ENCODE measurements at places on chromosomes 12 and 14. TPM values are rescaled to one million over a fixed set of nuclear protein-coding genes. Genes with fewer than 3 reads are reported as not detected.

SUSD6 gene
- 18.4 TPM for total RNA-seq

DNA sequence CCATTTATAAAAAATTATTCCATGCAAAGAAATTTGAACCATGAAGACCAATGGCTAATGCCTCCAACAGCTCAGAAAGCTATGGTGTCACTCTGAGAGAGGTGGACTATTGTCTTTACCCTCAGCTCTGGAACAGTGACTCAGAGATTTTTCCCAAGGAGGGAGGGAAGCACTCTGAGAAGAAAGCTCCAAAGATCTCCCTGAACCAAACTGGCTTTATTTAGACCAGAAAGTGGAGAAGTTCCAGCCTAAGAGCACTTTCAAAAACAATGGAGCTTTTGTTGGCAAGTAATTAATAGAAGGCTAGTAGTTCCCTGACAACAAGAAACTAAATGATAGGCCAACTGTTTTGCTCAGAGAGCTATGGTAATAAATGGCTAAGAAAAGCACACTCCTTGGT, 599.9 kb upstream of the MDGA2 start:
- no peak for DNase-seq

DNA sequence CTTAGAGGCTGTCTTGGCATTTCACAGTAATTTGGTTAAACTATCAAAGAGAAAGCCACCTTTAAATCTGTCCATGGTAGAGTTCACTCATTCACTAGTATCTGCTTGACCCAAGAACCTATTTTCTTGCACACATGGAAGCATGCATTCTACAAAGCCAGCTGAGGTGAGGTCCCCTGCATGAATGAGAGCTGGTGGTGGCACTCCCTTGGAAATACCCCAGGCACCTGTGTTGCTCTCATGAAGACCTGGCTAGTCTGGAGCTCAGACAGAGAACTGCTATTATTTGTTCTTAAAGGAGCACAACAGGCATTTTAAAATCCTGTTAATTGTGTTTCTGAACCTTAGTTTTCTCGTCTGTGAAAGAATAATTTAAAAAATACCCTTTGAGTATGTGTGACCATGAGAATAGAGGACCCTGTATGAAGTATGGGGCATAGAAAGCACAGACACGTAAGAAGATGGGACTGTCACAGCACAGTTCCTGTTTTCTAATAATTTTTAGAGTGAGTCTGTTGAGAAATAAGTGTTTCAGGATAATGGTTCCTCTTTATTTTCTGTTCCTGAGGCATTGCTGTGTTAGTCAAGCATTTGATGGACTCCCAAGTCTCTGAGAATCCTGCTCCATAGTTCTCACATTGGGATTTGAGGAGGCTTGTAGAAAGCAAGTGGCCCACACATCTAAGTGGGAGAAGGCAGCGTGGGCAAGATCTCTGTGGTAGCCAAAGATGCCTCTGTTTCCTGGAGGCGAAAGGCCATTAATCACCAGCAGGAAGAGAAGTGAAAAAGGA, 10.9 kb downstream of the RGS6 start:
- DNase-seq = no peak

DNA sequence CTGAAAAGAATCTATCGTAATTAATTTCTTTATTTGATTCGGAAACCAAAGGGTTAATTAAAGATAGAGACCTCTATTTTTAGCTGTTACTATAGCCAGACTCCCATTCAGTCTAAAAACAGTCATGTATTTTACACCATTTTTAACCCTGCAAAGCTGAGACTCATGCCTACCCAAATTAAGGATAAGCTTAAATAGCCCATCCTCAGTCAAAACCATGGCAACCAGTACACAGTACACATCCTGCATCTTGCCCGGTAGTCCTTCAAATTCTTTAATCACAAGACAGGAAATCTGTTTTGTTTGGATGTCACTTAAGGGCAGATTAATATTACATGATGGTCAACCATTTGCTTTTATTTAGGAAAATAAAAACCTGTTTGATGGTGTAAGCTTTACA, 25.5 kb upstream of the KCNK10 start:
- DNase-seq = no peak

- no peak for DNase-seq
Measured at GRCh38 chr12:26080911-26081310, 43.9 kb downstream of the BHLHE41 start.

DNA sequence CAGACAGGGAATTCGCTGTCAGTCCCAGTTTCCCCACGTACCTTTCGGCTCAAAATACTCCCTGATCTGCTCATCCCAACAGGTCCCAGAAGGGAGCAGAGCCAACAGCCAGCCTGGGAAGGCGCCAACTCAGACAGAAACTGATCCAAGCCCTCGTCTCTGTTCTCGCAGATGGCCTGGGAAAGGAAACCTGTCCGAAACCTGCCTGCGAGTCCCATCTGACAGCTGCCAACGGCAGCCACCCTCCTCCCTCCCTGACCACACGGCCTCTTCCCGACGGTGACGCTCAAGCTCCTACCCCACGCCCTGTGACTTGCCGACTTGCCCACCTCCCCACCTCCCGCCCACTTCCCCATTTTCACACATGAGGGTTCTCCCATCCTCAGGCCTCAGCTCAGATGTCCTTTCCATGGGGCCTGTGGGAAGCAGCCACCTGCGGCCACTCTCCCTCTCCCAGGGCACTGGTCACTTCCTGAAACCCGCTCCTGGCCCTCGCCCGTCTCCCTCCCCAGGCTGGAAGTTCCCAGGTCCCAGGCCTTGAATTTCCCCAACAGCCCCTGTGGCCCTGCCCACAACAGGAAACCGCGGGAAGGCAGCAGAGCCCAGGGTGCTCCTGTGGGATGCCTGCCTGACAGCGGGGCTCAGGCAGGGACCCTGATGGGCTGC, 60.9 kb upstream of the FBRSL1 start:
- DNase-seq = no peak

GDF3 gene
- not detected for total RNA-seq

CMA1 gene
- not detected for total RNA-seq

DNA sequence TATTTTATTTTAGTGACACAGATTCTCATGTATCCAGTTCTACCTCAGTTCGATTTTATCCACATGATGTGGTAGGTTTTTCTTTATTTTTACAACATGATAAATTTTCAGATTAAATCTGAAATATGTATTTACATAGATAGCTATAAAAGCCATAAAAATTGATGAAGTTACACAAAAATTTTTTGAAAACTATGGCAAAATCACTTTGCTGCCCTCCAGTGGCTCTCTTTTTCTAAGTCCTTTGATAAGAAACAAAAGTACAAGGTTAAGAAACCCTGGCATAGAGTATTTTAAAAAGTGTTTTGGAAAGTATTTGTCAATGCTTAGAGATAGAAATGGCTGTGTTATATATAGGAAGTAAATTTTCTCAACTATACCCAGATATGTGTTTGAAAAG, 104.2 kb downstream of the PCNX1 start:
- no peak for DNase-seq

GRCh38 chr12:59874781-59875180, 279.0 kb downstream of the SLC16A7 start:
- no peak for DNase-seq

PTPN6 gene
- 4.1 TPM for total RNA-seq

CAPZA3 gene
- not detected for total RNA-seq

ZBTB42 gene
- total RNA-seq = 7.4 TPM

RGS6 gene
- not detected for total RNA-seq
